ENCODE measurements at places on chromosomes 1 and 21.

- peak; percentile 47 for DNase-seq
These were observed 10.8 kb downstream of the ASAP3 start for GRCh38 chr1:23473037-23473800.

- DNase-seq, result peak; percentile 26
These were observed 60.1 kb upstream of the PTCH2 start for GRCh38 chr1:44903011-44903680.

DNA sequence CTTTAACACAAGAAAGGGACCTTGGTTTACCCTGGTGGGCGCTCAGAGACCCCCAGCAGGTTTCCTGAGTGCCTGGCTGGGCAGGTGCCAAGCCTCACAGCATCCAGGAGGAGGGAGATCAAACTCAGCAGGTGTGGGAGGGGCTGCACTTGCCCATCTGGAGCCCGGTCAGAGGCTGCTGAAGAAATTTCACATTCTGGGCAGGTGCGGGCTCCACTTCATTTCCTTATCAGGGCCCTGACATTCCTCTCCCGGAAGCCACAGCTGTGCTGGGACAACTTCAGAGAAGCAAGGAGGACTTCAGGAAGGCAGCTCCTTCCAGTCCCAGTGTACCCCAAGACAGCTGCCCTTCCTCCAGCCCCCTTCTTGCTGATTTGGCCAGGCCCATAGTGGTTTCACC, 82.9 kb downstream of the ITPKB start:
- no peak for DNase-seq

DNA sequence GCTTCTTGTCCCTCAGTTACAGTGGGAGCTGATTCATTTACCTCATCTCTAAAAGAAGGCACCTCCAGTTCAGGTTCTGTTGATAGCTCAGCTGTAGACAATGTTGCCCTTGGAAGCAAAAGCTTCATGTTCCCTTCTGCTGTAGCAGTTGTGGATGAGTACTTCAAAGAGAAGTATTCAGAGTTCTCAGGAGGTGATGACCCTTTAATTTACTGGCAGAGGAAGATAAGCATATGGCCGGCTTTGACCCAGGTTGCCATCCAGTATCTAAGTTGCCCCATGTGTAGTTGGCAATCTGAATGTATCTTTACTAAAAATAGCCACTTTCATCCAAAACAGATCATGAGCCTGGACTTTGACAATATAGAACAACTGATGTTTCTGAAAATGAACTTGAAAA, 4.5 kb downstream of the ZBED6 start:
- peak; percentile 16 for DNase-seq

DNA sequence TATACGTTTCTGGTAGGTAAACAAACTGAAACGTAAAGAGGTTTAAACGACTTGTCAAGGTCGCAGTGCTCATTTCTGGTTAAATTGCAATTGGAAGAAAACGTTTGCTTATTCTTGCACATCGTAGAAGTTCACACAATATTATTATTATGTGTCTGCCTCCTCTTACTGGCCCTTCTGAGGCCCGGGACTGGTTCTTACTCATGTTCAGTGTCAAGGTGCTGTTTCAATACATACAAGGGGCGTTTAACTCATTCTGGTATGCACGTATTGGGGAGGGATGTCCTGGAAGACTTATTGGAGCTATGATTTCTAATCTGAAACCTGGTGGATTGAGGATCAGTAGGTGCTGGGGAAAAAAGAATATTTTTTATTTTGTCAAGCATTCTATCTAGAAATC, 932 bp downstream of the RPF1 start:
- no peak for DNase-seq

- DNase-seq, result peak; percentile 3
These were observed 423.0 kb downstream of the RPS6KC1 start for GRCh38 chr1:213474054-213474453.

- DNase-seq, result peak; percentile 100
These were observed 115.7 kb upstream of the IPO9 start for GRCh38 chr1:201713086-201713810.

DNA sequence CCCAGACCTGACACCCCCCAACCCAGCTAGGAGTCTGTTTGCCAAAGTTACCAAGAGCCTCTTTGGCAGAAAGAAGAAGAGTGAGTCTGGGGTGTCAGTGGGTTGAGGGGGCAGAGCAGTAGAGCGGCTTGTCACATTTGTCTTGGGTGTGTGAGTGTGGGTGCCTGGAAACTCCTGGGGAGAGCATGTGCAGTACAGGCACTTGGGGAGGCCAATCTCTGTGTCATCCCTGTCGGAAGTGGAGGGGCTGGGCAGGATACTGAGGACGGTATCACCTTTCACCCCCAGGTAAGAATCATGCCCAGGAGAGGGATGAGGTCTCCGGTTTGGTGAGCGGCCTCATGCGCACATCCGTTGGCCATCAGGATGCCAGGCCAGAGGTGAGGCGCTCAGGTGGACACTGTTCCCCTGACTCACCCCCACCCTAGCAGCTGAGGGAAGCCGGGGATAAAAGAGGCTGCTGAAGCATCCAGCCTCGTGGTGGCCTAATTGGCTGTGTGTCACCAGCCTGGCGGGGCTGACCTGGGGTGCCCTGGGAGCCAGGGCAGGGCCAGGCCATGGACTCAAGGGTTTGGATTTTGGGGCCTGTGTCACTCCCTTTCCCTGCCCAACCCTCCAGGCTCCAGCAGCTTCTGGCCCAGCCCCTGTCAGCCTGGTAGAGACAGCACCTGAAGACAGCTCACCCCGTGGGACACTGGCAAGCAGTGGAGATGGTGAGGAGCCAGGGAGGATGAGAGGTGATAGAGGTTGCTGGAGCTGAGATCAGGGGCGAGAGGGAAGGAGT, 3.3 kb downstream of the PLK3 start:
- DNase-seq, result no peak

GRCh38 chr1:182601416-182601786, 2.8 kb downstream of the RGS16 start:
- peak; percentile 89 for DNase-seq

GRCh38 chr1:214793708-214794107, 190.7 kb downstream of the CENPF start:
- no peak for DNase-seq

GRCh38 chr1:45490121-45490625, 790 bp downstream of the TESK2 start:
- peak; percentile 47 for DNase-seq

- peak; percentile 4 for DNase-seq
These were observed 690.7 kb downstream of the ADGRL2 start for GRCh38 chr1:82491301-82492048.

- no peak for DNase-seq
These were observed 249.8 kb downstream of the NRIP1 start for GRCh38 chr21:14814991-14815390.

GRCh38 chr1:227891955-227892488, 55.7 kb downstream of the WNT9A start:
- no peak for DNase-seq

- peak; percentile 86 for DNase-seq
These were observed 86.8 kb upstream of the CD34 start for GRCh38 chr1:207997486-207998268.

DNA sequence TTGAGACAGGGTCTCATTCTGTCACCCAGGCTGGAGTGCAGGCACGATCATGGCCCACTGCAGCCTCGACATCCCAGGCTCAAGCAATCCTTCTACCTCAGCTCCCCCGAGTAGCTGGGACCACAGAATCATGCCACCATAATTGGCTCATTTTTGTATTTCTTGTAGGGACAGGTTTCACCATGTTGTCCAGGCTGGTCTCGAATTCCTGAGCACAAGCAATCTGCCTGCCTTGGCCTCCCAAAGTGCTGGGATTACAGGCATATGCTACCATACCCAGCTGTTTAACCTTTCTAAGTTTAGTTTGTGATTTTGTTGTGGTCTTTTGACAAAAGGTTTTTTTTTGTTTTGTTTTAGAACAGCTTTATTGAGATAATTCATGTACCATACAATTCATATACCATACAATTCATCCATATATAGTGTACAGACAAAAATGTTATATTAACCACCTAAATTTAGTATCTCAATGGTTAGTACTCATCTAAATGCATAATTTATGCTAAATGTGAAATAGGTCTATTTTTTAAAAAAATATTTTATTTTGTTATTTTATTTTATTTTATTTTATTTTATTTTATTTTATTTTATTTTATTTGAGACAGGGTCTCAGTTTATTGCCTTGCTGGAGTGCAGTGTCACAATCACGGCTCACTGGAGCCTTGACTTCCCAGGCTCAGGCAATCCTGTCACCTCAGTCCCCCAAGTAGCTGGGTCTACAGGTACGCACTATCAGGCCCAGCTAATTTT, 8.9 kb downstream of the ZMPSTE24 start:
- DNase-seq, result no peak

- peak; percentile 82 for DNase-seq
These were observed 258.7 kb downstream of the DISC1 start for GRCh38 chr1:231885209-231885854.

DNA sequence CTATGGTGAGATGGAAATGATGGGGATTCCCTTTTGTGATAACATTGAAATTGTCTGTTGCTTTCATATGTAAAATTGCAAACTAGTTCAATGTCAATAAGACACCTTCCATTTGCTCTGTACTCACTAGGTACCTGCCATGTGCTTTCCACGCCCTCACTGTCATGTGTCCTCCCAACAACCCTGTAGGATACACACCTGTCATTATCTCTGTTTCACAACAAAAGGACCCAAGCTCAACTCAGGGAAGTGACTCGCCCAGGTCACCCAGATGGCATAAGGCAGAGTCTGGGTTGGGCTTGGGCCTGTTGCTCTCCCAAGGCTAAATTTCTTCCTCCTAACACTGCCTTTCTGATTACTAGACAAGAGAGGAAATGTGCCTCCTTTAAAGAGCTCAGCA, 45.3 kb upstream of the MCOLN3 start:
- DNase-seq, result no peak

- DNase-seq, result no peak
These were observed 34.8 kb downstream of the ADAM30 start for GRCh38 chr1:119861547-119861946.

GRCh38 chr1:234213658-234214128, 159.6 kb upstream of the COA6 start:
- no peak for DNase-seq

- no peak for DNase-seq
These were observed 10.6 kb downstream of the CNR2 start for GRCh38 chr1:23902321-23903278.

GRCh38 chr1:101567582-101568189, 330.9 kb downstream of the S1PR1 start:
- peak; percentile 53 for DNase-seq

GRCh38 chr1:91004145-91004544, 17.7 kb downstream of the ZNF644 start:
- no peak for DNase-seq

DNA sequence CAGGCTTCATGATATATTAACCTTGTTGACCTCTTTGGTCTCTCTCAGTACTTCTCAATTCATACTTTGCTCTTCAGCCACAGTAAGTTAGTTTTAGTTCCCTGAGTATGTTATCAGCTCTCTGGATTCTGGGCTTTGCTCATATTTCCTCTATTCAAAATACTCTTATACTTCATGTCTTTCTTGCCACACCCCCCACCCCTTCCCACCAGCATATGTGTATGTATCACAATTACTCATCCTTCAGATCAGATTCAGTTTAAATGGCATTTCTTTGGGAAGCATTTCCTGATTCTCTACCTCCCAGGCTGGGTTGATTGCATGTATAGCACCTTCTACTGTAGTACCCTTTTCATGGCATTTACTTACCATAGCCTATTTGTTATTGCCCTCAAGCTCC, 28.3 kb downstream of the SLC30A7 start:
- peak; percentile 52 for DNase-seq

- DNase-seq, result no peak
These were observed 150.4 kb upstream of the NEGR1 start for GRCh38 chr1:72432645-72433267.

DNA sequence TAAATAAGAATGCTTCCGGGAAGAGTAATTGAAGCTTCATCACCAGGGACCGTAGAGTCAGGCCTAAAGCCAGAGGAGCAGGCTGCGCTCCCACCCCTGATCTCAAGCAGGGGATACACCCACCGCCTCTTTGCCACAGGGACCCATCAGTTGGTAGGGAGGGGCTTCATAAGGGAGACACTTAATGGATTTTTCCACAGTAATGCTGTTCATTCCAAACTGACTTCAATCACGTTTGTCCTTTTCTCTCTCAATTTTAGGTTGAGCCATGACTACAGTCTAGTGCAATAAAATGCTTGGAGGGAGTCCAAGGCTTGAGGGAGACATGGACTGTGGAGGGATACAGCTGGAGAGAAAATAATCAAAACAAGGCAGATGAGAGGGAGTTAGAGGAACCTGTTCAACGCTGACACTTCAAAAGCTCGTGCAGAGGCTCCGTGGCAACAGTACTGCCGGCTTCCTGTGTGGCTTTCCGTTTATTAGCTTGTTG, 111.5 kb downstream of the SEC16B start:
- peak; percentile 47 for DNase-seq

DNA sequence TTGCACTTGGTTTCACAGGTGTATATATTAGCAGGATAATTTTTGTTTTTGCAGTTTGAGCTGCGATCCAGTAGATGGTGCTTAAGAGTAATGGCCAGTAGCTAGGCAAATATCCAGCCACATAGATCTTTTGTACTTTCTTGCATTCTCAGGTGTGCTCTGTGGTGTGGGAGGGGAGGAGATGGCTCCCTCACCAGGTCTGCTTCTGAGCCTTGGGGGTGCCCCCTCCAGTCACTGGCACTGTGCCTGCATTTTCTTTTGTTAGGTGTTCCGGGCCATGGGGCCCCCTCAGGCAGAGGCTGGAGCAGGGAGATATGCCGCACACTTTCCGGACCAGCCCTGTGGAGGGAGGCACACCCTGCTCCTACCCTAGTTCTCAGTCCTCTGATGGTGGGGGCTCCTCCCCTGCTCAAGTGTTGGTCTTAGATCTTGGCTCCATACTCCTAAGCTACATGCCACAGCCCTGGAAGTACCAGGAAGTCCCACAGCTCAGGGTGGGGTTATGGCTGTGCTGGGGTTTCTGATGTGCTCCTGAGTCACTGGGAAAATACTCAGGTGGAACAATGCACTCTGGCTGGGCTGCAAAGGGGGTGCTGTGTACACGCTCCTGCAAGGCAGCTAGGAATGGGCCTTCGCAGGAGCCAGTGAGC, 197.6 kb upstream of the DMRTA2 start:
- DNase-seq, result peak; percentile 62

DNA sequence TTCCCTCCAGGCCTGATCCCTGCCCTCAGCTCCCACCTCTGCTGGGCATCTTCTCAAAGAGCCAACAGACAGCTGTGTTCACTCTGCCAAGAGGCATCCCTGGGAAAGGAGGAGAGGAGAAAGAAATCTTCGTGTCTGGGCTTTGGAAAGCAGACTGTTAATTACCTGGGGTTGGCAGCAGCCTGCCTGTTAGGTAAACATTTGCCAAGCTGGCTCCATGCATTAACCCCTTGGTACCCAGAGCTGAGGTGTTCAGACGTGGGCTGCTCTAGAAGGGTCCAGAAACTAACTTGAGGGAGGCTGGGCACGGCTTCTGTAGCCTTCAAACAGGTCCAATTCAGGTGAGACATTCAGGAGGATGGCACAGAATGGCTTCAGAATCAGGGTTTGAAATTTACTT, 8.7 kb upstream of the EXTL1 start:
- DNase-seq, result no peak

GRCh38 chr21:36008505-36008904, 51.8 kb downstream of the SETD4 start:
- no peak for DNase-seq

- DNase-seq, result no peak
These were observed 12.7 kb upstream of the ZBTB21 start for GRCh38 chr21:42022906-42023305.

Data from choroid plexus epithelial cell (primary cell).